ENCODE measurements at places on chromosomes 1 and 21.

GRCh38 chr1:156682166-156682890 is 5.1 kb upstream of the NES start:
- DNase-seq, result no peak

- no peak for DNase-seq
These were observed at the start of gene ESRRG for GRCh38 chr1:216723274-216723780. Gene ESRRG, minus strand, starts transcription at chr1:216723429. Its CDS starts 130 bp downstream, at chr1:216723299.

DNA sequence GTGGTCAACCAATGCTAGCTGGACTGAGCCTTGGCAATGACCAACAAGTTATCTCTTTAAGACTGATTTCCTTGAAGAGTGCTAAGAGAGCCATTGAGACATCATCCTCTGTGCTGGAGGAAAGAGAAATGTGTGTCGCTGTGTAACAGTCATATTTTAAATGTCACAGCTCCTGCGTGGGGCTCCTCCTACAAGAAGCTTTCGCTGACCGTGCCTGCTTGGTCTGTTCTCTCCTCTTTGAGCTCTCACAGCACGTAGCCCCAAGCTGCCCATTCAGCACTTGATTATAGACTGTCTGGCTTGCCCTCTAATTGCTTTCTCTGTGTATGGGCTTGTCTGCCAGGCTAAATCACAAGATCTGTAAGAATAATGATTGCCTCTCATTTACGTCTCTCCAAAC is 221.3 kb downstream of the FOXD2 start:
- no peak for DNase-seq

- DNase-seq, result no peak
These were observed 598.4 kb downstream of the RWDD3 start for GRCh38 chr1:95832370-95832769.

DNA sequence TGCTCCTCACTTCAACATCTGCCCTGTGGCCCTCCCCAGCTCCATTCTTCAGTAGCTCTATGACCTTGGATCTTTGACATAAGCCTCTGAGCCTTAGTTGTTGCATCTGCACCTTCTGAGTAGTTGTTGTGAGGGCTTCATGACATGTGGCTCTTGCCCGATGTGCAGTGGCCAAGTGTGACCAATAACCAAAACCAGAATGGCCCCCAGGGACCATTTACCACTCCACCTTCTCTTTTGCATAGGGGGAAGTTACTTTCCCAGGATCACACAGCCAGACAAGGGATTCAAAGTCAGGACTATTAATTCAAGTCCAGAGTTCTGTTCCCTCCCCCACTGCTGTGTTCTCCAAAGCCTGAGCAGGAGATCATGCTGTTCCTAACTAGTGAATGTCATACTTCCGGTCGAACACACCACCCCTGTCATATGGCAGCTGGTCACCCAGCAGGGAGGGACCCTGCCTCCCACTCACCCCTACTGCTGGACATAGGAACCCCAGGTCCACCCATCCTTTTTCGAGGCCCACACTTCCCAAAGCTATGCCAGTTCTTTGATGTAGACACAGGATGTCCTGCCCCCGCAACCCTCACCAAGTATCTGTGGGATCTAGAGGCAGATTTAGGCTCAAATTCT is 4.0 kb downstream of the FGR start:
- DNase-seq, result no peak

GRCh38 chr1:109396513-109396839 is 1.2 kb downstream of the SORT1 start:
- DNase-seq, result no peak

- no peak for DNase-seq
These were observed 25.8 kb upstream of the LHX4 start for GRCh38 chr1:180204231-180204630.

DNA sequence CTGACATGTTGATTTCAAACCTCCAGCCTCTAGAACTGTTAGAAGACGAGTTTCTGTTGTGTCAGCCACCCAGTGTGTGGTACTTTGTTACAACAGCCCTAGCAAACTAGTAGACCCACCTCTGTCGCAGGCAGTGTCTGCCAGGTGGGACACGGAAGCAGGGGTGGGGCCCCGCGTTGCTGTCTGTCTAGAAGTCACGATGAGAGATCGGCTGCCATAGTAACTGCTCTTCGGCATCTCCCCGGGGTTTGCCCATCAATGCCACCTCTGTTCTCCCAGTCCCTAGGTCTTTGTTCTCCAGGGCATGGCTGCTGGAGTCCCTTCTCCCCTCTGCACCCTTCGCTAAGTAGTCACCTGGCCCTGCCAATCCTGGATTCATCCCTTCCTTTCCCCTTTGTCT is 15.2 kb upstream of the CLSTN1 start:
- no peak for DNase-seq

DNA sequence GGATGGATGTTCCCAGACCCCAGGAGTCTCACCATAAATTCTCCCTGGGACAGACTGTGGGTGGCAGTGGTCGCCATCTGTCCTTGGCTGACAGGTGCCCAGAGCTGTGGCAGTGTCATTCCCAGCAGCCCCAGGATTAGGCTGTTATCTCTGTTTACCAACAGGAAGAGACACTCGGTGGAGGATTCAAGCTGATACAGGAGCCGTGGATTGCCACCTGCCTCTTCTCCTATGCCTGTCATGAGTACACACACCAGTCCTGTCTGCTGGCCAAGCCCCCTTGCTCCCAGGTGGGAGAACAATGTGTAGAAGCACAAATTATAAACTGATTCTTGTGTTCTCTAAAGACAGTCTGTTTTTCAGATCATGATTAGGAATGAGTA is 152.6 kb downstream of the ETS2 start:
- no peak for DNase-seq

DNA sequence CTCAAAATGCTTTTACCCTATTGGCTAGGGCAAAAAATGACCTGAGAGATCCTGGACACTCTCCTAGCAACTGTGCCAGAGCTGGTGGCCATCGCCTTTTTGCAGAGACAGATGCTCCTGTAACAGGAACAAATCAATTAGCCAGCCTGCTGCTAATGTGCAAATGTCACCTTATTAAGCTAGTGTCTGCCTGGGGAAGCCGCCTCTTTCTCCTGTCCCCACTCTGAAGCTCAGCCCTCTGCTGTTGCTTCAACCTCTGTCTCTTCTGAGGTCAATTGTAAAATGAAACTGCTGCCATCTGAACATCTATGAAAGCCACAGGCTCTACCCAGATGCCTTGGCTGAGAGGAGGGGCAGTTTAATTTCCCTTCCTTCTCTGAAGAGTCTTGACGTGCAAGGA is 85.5 kb upstream of the CACNA1E start:
- DNase-seq, result no peak

DNA sequence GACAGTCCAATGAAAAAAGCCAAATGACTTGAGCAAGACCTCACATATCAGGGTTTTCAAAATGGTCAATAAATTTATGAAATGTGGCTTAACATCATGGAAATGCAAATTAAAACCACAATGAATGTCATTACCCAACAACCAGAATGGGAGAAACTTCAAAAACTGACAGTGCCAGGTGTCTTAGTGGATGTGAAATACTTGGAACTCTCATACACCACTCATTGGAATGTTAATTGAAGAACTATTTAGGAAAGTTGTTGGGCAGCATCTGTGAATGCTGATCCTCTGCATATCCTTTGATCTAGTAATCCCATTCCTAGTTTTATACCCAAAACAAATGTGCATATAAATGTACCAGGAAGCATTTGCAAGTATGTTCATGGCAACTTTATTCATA is 19.2 kb upstream of the BACH1 start:
- DNase-seq, result no peak

GRCh38 chr1:221035662-221036153 is 156.5 kb downstream of the HLX start:
- DNase-seq, result peak; percentile 71

GRCh38 chr1:53608071-53608470 is 130.9 kb downstream of the GLIS1 start:
- no peak for DNase-seq

DNA sequence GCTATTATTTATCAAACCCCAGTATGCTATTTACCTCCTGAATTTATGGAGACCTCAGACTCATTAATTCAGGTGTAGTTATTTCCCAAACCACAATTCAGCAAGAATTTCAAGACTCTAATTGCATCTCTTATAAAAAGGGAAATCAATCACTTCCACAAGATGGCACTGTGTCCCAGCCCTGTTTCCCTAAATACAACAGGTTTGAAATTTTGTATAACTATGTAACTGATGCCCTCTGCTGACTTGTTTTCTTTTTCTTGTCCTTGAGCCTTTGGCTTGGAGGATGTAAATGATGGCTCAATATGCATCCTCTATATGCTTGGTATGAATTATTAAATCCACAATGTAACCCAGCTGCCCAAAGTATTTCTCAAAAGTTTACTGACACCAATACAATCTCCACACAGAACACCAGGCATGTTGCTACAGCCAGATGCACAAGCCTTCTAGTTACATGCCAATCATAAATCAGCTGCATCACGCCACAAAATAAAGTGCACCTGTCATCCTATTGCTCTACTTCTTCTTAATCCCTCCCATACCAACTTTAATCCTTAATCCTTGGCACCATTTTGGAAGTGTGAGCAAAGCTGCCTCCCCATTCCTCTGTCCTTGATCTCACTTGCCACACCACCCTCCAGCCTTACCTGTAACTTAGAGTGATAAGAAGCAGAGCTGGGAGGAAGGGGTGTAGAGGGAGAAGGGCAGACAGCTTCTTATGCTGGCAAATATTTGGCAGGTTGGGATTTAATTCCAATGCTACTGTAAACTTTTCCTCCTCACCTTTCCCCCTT is 9.0 kb downstream of the C1orf105 start:
- peak; percentile 70 for DNase-seq

DNA sequence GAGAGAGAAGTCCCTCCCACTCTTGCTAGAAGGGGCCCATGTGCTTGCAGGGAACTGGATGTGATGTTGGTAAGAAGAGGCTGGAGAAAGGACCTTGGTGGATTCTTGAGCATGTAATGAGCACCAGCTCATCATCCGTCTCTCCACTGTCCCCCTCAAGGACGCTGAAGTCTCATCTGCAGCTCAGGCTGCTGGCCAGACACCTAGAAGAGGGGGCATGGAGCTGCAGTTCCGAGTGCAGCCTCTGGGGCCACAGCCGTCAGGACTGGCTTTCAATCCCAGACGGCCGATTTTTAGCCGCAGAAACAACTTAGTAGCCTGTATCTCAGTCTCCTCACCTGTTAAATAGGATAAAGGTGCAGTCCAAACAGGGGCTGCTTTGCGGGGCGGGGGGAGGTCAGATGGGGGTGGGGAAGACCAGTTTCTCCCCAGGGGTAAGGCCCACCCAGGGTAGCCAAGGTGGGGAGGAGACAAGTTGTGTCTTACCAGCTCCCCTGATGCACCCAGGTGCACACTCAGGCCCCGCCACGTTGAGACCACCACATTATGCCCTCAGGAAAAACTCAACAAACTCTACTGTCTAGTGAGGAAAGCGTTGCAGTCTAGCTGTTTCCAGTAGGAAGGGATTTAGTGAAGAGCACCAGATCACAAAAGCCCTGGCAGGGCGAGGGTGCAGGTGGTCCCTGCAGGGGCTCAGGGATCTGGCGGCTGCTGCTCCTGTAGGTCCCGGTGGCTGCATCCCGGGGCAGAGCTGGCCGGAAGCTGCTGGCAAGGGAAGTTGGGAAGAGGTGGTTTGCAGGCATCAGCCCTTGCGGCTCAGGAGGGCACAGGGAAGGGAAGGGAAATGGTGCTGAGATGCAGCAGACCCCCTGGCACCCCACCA is 29.5 kb downstream of the LDLRAP1 start:
- DNase-seq, result no peak

DNA sequence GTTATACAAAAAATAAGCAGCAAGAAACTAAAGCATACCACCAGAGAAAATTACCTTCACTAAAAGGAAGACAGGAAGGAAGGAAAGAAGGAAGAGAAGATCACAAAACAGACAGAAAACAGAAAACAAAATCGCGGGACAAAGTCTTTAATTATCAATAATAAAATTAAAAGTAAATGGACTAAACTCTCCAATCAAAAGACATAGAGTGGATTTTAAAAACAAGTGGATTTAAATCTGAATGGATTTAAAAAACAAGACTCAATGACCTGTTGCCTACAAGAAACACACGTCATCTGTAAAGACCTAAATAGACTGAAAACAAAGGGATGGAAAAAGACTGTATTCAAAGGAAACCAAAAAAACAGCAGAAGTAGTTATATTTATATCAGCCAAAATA is 75.7 kb upstream of the MAGI3 start:
- DNase-seq, result no peak

- no peak for DNase-seq
These were observed 306.0 kb upstream of the KAZN start for GRCh38 chr1:14292520-14292919.

DNA sequence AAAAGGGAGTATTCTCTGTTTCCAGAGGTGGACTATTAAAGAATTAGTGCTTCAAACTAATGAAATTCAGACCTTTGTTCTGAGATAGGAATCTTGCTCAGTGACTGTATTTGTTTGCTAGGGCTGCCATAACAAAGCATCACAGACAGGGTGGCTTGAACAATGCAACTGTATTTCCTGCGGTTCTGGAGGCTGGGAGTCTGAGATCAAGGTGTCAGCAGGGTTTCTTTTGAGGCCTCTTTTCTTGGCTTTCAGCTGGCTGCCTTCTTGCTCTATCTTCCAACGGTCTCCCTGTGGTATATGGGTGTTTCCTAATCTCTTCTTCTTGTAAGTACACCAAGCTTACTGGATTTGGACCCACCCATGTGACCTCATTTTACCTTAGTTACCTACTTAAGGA is 264.6 kb upstream of the PROX1 start:
- DNase-seq, result no peak

DNA sequence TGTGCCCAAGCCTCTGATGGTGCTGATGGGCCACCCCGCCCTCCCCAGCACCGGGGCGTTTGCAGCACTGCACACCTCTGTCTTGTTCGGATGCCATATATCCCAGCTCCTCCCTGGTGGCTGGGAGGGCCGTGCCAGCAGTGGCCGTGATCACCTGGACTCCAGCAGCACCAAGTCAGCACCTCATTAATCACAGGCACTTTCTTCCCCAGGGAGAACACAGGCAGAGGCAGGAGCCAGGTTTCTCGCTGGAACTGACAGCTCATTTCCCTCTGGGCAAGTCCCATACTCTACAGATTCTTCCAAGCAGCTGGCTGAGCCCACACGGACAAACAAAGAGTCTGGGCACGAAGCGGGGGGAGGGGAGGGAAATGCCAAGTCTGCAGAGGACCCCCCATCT is 141.7 kb upstream of the EDN2 start:
- no peak for DNase-seq

DNA sequence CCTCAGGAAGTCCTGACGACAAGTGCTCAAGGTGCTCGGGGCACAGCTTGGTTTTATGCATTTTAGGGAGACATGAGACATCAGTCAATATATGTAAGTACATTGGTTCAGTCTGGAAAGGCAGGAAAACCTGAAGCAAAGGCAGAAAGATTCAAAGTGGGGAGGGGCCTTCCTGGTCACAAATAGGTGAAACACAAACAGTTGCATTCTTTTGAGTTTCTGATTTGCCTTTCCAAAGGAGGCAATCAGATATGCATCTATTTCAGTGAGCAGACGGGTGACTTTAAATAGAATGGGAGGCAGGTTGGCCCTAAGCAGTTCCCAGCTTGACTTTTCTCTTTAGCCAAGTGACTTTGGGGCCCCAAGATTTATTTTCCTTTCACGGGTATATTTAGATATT is 8.9 kb upstream of the RNF187 start:
- DNase-seq, result no peak

GRCh38 chr21:41613533-41613909 is 105.6 kb upstream of the TMPRSS2 start:
- DNase-seq, result no peak

Data from SW 1271 (cell line).